ENCODE measurements at places on chromosomes 13 and 19.
A peak's percentile ranks its signal among the peaks of the same experiment; 100 is the strongest.

- no peak for DNase-seq
Measured at GRCh38 chr13:51559946-51560735, 24.1 kb upstream of the WDFY2 start.

- no peak for DNase-seq
Measured at GRCh38 chr13:45473627-45474026, 8.9 kb downstream of the COG3 start.

DNA sequence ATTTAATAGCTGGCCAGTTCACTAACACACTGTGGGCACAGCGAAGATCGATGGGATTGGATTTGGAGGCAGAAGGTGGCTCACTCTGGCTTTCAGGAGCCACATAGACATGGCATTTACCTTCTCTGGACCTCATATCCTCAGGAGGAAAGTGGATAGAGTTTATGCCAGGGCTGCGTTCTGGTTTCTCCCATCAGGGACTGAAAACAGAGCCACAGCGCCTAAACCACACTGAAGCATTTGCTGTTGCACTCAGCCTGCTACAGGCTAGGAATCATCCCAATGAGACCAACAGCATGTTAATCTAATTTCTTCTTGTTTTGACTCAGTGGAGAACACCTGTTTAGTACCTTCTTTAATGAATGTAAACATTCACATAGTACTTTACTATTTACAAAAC lies 1.6 kb downstream of the CYSLTR2 start:
- DNase-seq, result no peak

- DNase-seq, result peak; percentile 87
Measured at GRCh38 chr19:58033741-58034476, at the start of gene ZSCAN1. TSS of gene ZSCAN1 (plus strand) at chr19:58034025. CDS start at chr19:58037837, 3,812 bp downstream.

- DNase-seq, result no peak
Measured at GRCh38 chr19:38204728-38205127, 19.3 kb downstream of the DPF1 start.

- DNase-seq, result no peak
Measured at GRCh38 chr13:110151462-110151861, 155.5 kb downstream of the COL4A1 start.

DNA sequence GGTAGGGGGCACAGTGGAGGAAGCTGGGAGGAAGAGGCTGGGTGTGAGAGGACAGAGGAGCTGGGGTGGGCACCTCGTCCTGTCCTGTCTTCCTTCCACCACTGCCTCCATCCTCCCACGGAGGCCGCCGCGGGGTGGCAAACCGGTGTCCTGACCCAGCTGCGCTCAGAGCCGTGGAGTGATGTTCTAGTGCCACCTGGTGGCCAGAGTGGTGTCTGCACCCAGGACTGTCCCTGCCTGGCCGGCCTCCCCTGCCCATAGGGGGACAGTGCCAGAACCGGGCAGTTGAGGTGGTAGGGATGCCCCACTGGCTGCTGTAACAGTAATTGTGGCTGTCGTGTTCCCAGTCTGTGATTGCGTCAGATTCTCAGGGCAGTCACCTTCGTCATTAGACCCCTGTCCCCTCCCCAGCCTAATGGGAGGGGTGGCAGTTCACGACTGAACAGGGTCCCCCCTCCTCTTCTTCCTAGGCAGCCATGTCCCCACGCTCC lies 11.1 kb upstream of the ARRDC2 start:
- DNase-seq, result peak; percentile 96

GRCh38 chr13:44011036-44011435 lies 131.3 kb downstream of the LACC1 start:
- DNase-seq, result no peak

DNA sequence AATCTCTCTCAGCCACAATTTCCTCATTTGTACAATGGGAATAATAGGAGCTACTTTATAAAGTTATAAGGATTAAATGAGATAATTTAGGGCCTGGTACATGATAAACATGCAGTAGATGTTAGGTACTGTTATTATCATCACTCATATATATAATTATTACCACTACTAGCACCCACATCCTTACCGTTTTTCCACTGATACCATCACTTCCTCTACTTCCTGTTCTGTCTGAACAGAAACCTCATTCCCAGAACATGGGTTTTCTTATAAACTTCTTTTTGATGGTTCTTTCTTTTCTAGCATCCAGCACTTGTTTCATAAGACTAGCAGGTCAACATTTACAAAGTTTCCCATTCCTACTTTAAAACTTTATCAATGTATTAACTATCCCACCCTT lies 6.3 kb downstream of the CDADC1 start:
- DNase-seq, result no peak

DNA sequence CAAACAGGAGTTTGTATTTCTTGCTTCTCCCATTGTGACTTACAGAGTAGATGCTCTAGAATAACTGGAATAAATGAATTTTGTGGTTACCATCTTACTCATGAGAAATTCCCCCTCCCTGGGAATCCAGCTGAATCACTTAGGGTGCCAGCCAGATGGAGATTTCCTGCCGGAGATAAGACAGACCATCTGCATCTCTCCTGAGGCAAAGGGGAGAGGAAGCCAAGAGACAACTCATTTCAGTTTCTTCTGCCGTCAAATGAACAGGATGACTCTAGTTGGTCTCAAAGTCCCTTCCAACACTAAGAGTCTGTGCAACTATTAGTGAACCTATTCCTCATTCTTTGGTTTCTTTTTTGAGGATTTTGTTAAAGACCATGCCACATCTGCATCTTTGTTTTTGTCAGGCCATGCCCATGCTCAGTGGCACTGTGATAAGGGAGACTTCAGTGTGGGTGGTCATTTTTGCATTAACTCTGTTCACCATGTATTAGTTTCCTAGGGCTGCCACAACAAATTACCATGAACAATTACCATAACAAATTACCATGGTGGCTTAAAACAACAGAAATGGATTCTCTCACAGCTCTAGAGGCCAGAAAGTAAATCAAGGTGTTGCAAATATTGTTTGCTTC lies 112.8 kb downstream of the NDFIP2 start:
- no peak for DNase-seq

- DNase-seq, result no peak
Measured at GRCh38 chr13:78177306-78177705, 258.7 kb upstream of the EDNRB start.

DNA sequence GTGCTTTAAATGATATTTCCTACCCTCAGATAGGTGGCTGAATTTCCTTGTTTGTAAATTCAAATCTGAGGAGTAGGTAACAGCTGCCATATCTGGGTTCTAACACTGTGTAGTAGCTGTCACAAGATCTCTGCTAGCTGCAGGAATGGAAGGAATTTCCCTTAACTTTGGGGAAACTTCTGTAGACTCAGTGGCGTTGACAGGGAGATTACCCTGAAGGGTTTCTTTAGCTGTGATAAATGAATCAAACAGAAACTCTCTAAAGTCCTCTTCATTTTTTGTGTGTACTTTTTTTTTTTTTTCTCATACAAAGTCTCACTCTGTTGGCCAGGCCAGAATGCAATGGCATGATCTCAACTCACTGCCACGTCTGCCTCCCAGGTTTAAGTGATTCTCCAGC lies 5.3 kb upstream of the EPSTI1 start:
- no peak for DNase-seq

All from liver (tissue), 10 donors.